ENCODE measurements at places on chromosomes 1 and 21. TPM values are rescaled to one million over a fixed set of nuclear protein-coding genes. Genes with fewer than 3 reads are reported as not detected.

FAM151A gene
- total RNA-seq = not detected

TRIM46 gene
- 1.5 TPM for total RNA-seq

PARP1 gene
- total RNA-seq = 131 TPM

CFAP107 gene
- total RNA-seq = not detected

ACTN2 gene
- total RNA-seq = not detected

CD53 gene
- total RNA-seq = not detected

NUDT4B gene
- not detected for total RNA-seq

RGS8 gene
- not detected for total RNA-seq

ZZZ3 gene
- total RNA-seq = 19.3 TPM

COP1 gene
- 23.7 TPM for total RNA-seq

KNCN gene
- total RNA-seq = not detected

MMP23B gene
- 1.1 TPM for total RNA-seq

AMPD1 gene
- total RNA-seq = not detected

SH2D2A gene
- 5.2 TPM for total RNA-seq

NPPB gene
- total RNA-seq = not detected

C2CD4D gene
- total RNA-seq = not detected

MFN2 gene
- total RNA-seq = 32.0 TPM

TNNT2 gene
- total RNA-seq = 0.30 TPM

PROK1 gene
- total RNA-seq = not detected

KPRP gene
- total RNA-seq = not detected

PCAT6 gene
- total RNA-seq = 2.5 TPM

MAP3K7CL gene
- total RNA-seq = 2.0 TPM

RABGGTB gene
- 73.2 TPM for total RNA-seq

All from A549 treated with CpdA at 1 μM for 4 hours (cell line).